Prostate gland (tissue), 2 donors: ENCODE measurements at places on chromosomes 2 and 18.

DNA sequence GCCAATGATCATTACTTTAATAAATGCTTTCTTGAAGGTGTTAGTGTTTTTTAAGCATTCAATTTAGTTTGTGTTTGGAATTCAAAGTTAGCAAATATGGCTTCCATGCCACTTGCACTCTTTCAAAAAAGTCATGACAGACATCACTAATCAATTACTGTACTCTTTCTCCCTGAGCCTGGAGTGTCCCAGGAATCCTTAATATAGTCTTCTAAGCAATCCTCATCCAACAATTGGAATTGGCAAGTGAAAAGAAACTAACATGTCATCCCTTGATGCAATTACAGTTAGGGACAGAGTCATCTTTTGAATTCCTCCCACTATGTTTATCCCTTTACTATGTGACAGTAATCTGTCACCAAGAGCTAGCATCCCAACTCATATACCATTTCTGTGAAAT is 29.7 kb upstream of the GPR55 start:
- DNase-seq, result no peak
- no peak overlapping the region for H3K27ac ChIP-seq
- H3K4me1 ChIP-seq, result no peaks in the 10 kb centered on the region
- H3K36me3 ChIP-seq, result no peaks in the 10 kb centered on the region
- H3K27me3 ChIP-seq, result no peaks in the 10 kb centered on the region

DNA sequence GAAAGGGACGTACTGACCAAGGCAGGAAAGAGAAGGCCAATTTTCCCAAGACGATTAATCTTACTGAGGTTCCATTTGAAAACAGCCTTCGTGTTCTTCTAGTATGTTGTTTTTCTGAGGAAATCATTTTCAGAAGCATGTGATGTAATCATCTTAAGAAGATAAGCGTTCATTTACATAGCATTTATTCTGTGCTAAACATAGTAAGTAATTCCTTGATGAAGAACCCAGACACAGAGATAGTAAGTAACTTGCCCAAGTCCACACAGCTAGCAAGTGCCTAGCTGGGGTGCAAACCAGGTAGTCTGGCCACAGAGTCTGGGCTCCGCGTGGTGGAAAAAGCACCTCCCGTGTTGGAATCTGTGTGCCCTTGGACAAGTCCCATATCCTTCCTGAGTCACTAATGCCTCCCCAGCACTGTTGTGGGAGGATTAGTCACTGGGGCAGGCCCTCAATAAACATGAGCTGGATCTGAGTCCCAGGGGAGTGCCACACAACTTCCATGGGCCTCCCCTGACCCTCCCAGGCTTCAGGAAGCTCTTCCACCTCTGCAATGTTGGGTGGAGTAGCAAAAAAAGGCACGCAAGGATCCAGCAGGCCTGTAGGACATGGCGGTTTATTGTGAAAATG is 26.9 kb upstream of the ASAP2 start:
- H3K27ac ChIP-seq, result peak overlapping the region; percentile 60
- H3K36me3 ChIP-seq, result no peaks in the 10 kb centered on the region
- peaks cover 9% of the 10 kb centered on the region for H3K4me1 ChIP-seq
- H3K4me3 ChIP-seq, result no peak overlapping the region
- no peak for DNase-seq

GRCh38 chr2:60867848-60868247 is 13.5 kb upstream of the REL start:
- H3K27ac ChIP-seq, result no peak overlapping the region
- no peak for DNase-seq
- H3K4me1 ChIP-seq, result no peaks in the 10 kb centered on the region
- no peaks in the 10 kb centered on the region for H3K27me3 ChIP-seq
- H3K36me3 ChIP-seq, result no peaks in the 10 kb centered on the region

DNA sequence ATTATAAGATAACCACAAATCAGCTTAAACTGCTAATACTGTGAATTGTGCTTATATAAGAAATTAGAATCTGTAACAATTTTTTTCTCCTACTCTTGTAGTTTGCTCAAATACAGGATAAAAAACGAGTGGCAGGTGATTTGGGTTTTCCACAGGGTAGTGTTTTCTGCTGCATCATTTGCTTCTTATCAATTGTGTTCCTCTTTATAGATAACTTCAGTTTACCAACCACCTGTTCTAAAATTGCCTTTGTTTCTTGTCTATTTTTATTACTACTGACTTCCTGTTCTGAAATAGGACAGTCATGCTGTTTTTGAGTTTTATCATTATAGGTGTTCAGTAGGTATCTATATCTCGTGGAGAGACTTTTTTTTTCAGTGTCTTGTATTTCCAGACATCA is 56.9 kb downstream of the MFSD6 start:
- no peaks in the 10 kb centered on the region for H3K27me3 ChIP-seq
- H3K36me3 ChIP-seq, result no peaks in the 10 kb centered on the region
- H3K4me3 ChIP-seq, result no peak overlapping the region
- H3K27ac ChIP-seq, result no peak overlapping the region
- DNase-seq, result no peak
- H3K4me1 ChIP-seq, result peaks cover 9% of the 10 kb centered on the region

DNA sequence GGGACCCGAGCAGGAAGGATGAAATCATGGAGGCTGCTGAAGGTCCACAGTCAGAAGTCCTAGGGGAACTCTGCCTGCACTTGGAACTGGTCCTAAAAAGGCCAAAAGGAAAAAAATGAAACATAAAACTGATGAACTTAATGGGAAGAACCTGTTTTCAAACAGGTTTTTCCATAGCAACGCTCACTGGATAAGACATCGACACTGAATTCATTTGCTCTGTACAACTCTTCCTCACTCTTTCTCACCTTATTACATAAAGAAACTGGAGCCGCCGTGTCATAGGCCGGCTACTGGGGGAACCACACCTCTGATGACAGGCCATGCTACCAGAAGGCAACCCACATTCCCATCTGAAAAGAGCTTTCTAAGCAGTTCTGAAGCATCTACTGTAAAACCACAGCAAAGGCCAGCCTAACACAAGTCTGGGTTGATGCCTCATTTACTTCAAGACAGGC is 83.6 kb downstream of the FARSB start:
- no peaks in the 10 kb centered on the region for H3K36me3 ChIP-seq
- DNase-seq, result no peak
- peaks cover 5% of the 10 kb centered on the region for H3K4me1 ChIP-seq
- no peaks in the 10 kb centered on the region for H3K27me3 ChIP-seq

DNA sequence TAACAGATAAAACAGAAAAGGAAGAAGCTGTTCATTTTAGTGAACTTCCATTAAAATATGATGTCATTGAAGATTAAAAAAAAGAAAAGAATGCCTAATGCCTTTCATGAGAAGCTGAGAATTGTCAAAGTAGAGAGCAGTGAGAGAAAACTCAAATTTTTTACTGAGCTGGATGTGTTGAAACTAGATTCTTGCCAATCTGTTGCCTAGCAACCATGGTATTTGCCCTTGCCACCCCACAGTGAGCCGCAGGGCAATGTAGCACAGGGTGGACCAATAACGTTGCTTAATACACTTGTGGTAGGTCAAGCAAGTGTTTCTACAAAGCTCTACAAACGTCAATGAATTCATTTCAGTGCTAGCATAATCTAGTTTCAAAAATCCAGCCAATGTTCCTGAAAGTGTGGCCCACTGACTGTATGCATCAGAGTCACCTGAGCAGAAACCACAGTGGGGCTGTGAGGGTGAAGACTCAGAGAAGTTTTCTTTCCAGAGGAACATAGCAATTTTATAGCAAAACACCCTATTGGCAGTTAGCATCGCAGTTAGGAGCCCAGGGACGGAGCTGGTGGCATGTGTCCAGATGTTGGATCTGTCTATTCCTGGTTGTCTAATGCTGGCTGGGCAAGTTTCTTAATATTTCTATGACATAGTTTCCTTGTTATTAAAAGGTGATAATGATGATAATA is 132.2 kb downstream of the DOCK10 start:
- peaks cover 5% of the 10 kb centered on the region for H3K4me1 ChIP-seq
- H3K36me3 ChIP-seq, result no peaks in the 10 kb centered on the region
- no peak overlapping the region for H3K4me3 ChIP-seq
- DNase-seq, result peak; percentile 46
- no peak overlapping the region for H3K27ac ChIP-seq
- no peaks in the 10 kb centered on the region for H3K27me3 ChIP-seq

DNA sequence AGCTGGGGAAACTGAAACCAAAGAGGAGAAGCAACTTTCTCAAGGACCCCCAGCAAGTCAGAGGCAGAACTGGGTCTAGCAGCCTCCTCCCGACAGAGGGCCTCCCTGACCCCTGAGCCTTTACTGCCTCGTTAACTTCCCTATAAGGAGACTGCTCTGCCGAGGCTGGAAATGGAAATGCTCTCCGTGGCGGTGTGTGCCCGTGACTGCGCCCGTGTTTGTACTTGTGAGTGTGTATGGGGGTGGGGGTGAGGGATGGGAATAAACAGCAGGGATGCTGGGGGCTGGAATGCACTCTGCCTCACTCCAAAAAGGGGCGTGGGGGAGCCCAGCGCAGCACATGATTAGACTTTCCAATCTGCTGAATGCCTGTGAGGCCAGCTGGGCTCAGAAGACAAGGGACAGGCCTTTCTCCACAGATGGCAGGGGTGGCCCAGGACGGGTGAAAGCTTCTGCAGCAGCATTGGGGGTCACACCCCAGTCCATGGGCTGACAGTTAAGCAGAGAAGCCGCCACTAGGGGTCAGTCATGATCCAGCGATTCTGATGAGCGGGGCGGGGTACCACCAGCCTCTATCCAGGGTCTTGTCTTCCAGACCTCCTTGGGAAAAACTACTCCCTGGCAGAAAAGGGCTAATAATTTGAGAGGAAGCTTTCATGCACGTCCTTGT is 26.8 kb downstream of the MPHOSPH10 start:
- H3K4me3 ChIP-seq, result no peak overlapping the region
- no peak overlapping the region for H3K27ac ChIP-seq
- no peaks in the 10 kb centered on the region for H3K4me1 ChIP-seq
- H3K36me3 ChIP-seq, result no peaks in the 10 kb centered on the region

- no peak overlapping the region for H3K27ac ChIP-seq
- no peaks in the 10 kb centered on the region for H3K4me1 ChIP-seq
- DNase-seq, result no peak
Measured at GRCh38 chr18:65235966-65236624, 514.7 kb upstream of the CDH7 start.

GRCh38 chr18:2612996-2613395 is 41.6 kb downstream of the NDC80 start:
- no peaks in the 10 kb centered on the region for H3K27me3 ChIP-seq
- H3K4me1 ChIP-seq, result no peaks in the 10 kb centered on the region
- no peak for DNase-seq
- no peak overlapping the region for H3K27ac ChIP-seq
- H3K4me3 ChIP-seq, result no peak overlapping the region

DNA sequence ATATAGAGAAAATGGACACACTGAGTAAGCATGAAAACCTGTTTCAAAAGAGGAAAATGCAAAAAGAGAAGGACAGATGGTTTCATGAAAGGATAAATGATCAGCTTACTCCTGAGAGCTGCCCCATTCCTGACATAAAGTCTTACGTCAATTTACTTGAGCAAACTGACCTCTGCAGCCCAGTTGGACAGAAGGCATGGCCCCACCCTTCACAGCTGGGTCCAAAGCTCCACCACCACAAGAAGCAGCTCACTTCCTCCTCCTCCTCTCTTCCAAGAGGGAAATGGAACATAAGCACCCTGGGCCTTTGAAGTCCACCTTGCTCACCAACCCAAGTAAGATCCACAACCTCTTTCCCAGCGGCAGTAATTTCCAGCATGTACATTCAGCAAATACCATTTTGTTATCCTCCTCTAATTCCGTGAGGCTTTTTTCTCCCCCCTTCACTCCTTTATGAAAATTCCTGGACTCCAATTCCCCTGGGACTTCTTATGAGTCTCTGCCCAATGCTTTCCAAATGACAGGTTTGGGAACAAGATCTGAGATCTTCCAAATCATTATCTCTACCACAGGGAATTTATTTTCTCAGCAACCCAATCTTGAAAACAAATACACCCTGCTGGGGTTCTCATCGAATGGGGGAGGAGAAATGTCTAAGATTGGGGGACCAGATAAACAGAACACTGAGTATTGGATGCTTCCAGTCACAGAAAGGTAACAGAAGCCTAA is 10.1 kb downstream of the COL4A4 start:
- no peaks in the 10 kb centered on the region for H3K36me3 ChIP-seq
- H3K27ac ChIP-seq, result no peak overlapping the region
- H3K4me3 ChIP-seq, result no peak overlapping the region
- no peaks in the 10 kb centered on the region for H3K27me3 ChIP-seq
- H3K4me1 ChIP-seq, result no peaks in the 10 kb centered on the region

GRCh38 chr2:130370490-130370889 is 14.6 kb downstream of the PTPN18 start:
- no peak for DNase-seq
- no peaks in the 10 kb centered on the region for H3K36me3 ChIP-seq

- H3K4me1 ChIP-seq, result no peaks in the 10 kb centered on the region
- no peaks in the 10 kb centered on the region for H3K27me3 ChIP-seq
- no peaks in the 10 kb centered on the region for H3K36me3 ChIP-seq
- DNase-seq, result no peak
- H3K27ac ChIP-seq, result no peak overlapping the region
Measured at GRCh38 chr2:182318466-182319220, 108.2 kb downstream of the PDE1A start.
